Upper lobe of right lung (tissue), 1 donor: ENCODE measurements at places on chromosomes 6 and 20. TPM values are rescaled to one million over a fixed set of nuclear protein-coding genes. Genes with fewer than 3 reads are reported as not detected.

GRCh38 chr20:32960849-32961731 lies 43.1 kb downstream of the SUN5 start:
- no peaks in the 10 kb centered on the region for H3K36me3 ChIP-seq
- peak; percentile 54 for DNase-seq
- no peak overlapping the region for H3K4me3 ChIP-seq
- H3K4me1 ChIP-seq = no peaks in the 10 kb centered on the region
- H3K27me3 ChIP-seq = no peaks in the 10 kb centered on the region

GRCh38 chr6:130890521-130890971 lies 63.3 kb downstream of the SMLR1 start:
- no peak for DNase-seq
- H3K4me3 ChIP-seq = no peak overlapping the region

DNA sequence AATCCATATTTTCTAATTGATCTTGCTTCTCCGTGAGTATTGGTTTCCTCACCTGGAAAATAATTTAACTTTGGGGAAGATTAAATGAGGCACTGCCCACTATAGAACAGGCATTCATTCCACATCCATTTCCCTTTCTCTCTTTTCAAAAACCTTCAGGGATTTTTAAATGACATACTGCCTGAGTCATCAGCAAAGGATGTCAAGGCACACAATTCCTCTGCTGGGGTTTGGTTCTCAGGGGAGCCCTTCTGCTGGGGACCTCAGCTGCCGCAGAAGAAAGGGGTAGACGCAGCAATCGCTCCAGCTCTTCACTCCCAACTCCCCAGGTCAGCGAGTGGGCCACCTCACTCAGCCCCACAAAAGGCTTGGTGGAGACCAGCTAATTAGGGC lies 90.7 kb upstream of the BACH2 start:
- H3K4me3 ChIP-seq = no peak overlapping the region
- H3K4me1 ChIP-seq = no peaks in the 10 kb centered on the region
- no peak for DNase-seq

GRCh38 chr6:166667796-166668610 lies 41.0 kb upstream of the RPS6KA2 start:
- no peak overlapping the region for H3K4me3 ChIP-seq
- no peaks in the 10 kb centered on the region for H3K36me3 ChIP-seq
- peaks cover 4% of the 10 kb centered on the region for H3K4me1 ChIP-seq
- no peaks in the 10 kb centered on the region for H3K27me3 ChIP-seq
- H3K27ac ChIP-seq = no peak overlapping the region

DNA sequence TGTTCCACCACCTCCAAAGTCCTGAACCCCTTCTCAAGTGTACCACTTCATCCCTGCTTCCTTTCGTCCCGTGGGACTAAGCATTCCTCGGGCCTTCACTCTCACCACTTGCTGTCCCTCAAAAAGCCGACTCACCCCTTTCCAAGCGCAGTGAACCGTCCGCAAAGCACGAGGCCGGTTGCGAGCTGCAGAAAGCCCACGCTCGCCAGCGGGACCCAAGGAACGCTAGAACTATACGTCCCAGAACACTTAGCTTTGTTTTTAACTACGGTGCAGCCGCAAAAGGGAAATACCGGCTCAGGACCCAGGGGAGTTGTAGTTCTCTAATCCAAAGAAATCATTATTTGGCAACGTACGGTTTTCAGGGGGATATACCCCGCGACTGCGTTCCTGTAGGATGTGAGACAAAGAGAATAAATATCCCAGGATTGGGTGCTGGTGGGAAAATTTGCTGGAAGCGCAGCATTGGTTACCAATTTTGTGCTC lies 416 bp upstream of the POLR1H start:
- peak; percentile 79 for DNase-seq
- peak overlapping the region; percentile 78 for H3K4me3 ChIP-seq
- H3K4me1 ChIP-seq = peaks cover 19% of the 10 kb centered on the region
- peak overlapping the region; percentile 90 for H3K27ac ChIP-seq
- no peaks in the 10 kb centered on the region for H3K27me3 ChIP-seq

DNA sequence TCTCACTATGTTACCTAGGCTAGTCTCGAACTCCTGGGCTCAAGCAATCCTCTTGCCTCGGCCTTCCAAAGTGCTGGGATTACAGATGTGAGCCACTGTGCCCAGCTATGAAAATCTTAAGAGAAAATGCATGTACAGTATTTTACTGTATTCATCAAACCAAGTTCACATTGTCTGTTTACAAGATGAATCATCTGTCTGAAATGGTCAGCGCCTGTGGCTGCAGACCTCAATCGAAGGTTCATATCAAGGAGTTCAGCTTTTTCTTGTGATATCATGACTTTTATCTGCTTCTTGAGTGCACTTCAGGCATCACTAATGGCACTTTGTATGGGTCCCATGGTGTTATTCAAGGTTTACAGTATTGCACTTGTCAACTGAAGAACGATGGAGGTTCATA lies 155.1 kb downstream of the SLC16A10 start:
- H3K27ac ChIP-seq = no peak overlapping the region
- no peaks in the 10 kb centered on the region for H3K27me3 ChIP-seq
- DNase-seq = no peak
- H3K36me3 ChIP-seq = no peaks in the 10 kb centered on the region
- no peak overlapping the region for H3K4me3 ChIP-seq

DNA sequence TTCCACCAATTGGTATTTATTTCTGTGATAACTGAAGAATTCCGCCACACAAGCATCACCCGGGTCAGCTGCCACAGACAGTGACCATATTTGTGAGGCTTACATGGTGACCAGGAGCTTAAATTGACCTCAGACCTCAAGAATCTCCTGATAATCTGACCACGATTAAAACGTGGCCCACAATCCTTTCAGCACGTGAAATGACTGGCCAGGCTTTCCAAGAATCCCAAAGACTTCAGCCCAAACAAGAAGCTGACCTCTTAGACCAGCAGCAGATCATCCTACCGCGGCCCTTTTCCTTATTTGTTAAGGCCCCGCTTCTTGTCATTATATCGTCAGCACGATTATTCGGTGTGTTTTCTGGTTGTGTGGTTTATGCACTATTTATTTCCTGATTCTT lies 45.6 kb upstream of the CD93 start:
- no peak overlapping the region for H3K4me3 ChIP-seq
- DNase-seq = no peak
- no peaks in the 10 kb centered on the region for H3K36me3 ChIP-seq
- H3K27ac ChIP-seq = peak overlapping the region; percentile 69
- no peaks in the 10 kb centered on the region for H3K27me3 ChIP-seq

GRCh38 chr6:136123468-136123867 lies 126.6 kb downstream of the MTFR2 start:
- no peaks in the 10 kb centered on the region for H3K27me3 ChIP-seq
- DNase-seq = no peak
- H3K4me3 ChIP-seq = no peak overlapping the region
- H3K27ac ChIP-seq = no peak overlapping the region
- H3K4me1 ChIP-seq = peaks cover 5% of the 10 kb centered on the region
- H3K36me3 ChIP-seq = no peaks in the 10 kb centered on the region

- H3K4me1 ChIP-seq = no peaks in the 10 kb centered on the region
- no peaks in the 10 kb centered on the region for H3K36me3 ChIP-seq
- DNase-seq = no peak
- H3K27ac ChIP-seq = no peak overlapping the region
- H3K4me3 ChIP-seq = no peak overlapping the region
These were observed 12.3 kb upstream of the CTNNBL1 start for GRCh38 chr20:37681384-37682112.

- no peak for DNase-seq
- H3K4me3 ChIP-seq = no peak overlapping the region
- H3K36me3 ChIP-seq = no peaks in the 10 kb centered on the region
- peaks cover 8% of the 10 kb centered on the region for H3K4me1 ChIP-seq
These were observed 504.9 kb upstream of the MARCKS start for GRCh38 chr6:113352029-113352801.

- no peaks in the 10 kb centered on the region for H3K36me3 ChIP-seq
- no peaks in the 10 kb centered on the region for H3K27me3 ChIP-seq
- H3K4me1 ChIP-seq = no peaks in the 10 kb centered on the region
- no peak overlapping the region for H3K27ac ChIP-seq
These were observed 184.2 kb downstream of the PHF3 start for GRCh38 chr6:63819831-63820230.

- H3K36me3 ChIP-seq = peaks cover 12% of the 10 kb centered on the region
- no peak overlapping the region for H3K4me3 ChIP-seq
- H3K27me3 ChIP-seq = no peaks in the 10 kb centered on the region
- no peak overlapping the region for H3K27ac ChIP-seq
- H3K4me1 ChIP-seq = no peaks in the 10 kb centered on the region
These were observed 209.5 kb downstream of the KIF16B start for GRCh38 chr20:16363506-16364319.

DNA sequence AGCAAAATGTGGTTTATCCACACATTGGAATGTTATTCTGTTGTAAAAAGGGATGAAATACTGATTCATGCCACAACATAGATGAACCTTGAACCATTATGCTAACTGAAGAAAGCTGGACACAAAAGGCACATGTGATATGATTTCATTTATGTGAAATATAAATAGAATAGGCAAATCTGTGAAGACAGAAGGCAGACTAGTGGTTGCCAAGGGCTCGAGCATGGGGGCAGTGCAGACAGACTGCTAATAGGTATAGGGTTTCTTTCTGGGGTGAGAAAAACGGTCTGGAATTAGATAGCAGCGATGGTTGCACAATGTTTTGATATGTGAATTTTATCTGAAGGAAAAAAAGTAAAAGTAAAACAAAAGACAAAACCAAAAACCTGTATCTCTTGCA lies 54.6 kb upstream of the FNDC1 start:
- H3K36me3 ChIP-seq = no peaks in the 10 kb centered on the region
- no peaks in the 10 kb centered on the region for H3K27me3 ChIP-seq
- H3K27ac ChIP-seq = no peak overlapping the region
- H3K4me3 ChIP-seq = no peak overlapping the region
- DNase-seq = no peak

DNA sequence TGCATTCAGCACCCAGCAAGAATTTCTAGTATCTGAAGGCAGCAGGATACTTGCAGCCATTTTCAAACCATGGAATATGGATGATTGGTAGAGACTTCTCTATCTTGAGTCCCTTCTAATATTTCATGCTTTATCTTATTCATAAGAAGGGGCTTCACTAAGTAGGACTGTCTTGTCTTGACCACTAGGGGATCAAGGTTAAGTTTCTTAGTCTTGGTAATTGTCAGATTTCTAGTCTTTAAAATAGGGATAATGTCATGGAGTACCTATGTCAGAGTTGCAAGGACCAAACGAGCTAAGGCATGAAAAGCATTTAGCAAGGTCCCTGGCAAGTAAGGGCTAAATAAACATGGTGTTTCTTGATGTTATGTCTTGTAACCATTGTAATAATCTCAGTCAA lies 68.5 kb upstream of the ESR1 start:
- H3K36me3 ChIP-seq = no peaks in the 10 kb centered on the region
- no peak overlapping the region for H3K27ac ChIP-seq
- no peaks in the 10 kb centered on the region for H3K27me3 ChIP-seq
- no peak for DNase-seq

GRCh38 chr6:154542747-154543146 lies 32.3 kb upstream of the CNKSR3 start:
- H3K4me3 ChIP-seq = no peak overlapping the region
- no peak for DNase-seq
- H3K27me3 ChIP-seq = no peaks in the 10 kb centered on the region
- H3K36me3 ChIP-seq = no peaks in the 10 kb centered on the region

- H3K36me3 ChIP-seq = no peaks in the 10 kb centered on the region
- H3K27me3 ChIP-seq = no peaks in the 10 kb centered on the region
- no peak overlapping the region for H3K27ac ChIP-seq
These were observed 8.0 kb upstream of the UBE2J1 start for GRCh38 chr6:89360415-89360999.

DNA sequence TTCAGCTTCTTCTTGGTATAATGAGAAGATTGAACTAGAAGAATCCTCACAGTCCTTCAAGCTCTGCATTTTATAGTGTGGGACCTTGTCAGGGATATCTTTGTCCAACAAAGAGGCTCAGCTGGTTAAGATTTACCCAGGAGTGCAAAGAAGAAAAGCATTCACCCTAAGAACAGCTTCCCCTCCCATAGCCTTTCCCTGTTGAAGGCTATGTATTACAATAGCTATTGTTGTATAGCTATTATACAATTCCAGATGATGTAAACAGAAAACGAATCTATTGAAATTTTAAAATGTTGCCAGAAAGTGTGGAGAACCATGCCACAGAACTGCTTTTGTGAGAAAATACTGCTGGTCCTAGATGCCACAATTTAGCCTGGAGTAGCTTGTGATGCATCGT lies 85.5 kb upstream of the CNKSR3 start:
- no peaks in the 10 kb centered on the region for H3K36me3 ChIP-seq
- no peak for DNase-seq
- H3K4me3 ChIP-seq = no peak overlapping the region
- no peak overlapping the region for H3K27ac ChIP-seq

- H3K4me3 ChIP-seq = no peak overlapping the region
- no peak overlapping the region for H3K27ac ChIP-seq
- H3K27me3 ChIP-seq = no peaks in the 10 kb centered on the region
- H3K4me1 ChIP-seq = no peaks in the 10 kb centered on the region
- H3K36me3 ChIP-seq = no peaks in the 10 kb centered on the region
- no peak for DNase-seq
These were observed 95.1 kb downstream of the PLCB4 start for GRCh38 chr20:9163995-9164394.

DNA sequence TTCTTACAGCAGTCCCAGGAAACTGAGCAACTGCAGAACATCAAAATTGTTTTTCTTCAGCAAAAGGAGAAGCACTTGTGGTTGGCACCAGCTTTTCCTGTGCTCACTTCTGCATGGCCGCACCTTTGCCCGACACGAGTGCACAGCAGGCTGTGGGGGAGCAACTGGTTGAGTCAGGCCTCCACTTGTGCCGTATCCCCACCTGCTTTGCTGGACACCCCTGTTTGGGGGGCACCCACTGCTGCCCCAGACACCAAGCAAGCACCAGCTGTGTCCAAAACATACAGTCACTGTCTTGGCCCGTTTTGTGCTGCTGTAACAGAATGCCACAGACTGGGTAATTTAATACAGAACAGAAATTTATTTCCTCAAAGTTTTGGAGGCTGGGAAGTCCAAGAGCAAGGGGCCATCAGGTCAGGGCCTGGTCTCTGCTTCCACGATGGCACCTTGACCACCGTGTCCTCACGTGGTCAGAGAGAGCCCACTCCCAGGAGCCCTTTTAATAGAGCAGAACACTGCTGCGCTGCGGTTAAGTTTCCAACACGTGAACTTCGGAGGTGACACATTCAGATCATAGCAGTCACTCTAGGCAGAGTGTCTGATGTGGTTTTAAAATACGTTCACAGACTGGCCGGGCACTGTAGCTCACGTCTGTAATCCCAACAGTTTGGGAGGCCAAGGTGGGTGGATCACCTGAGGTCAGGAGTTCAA lies 8.7 kb upstream of the GMEB2 start:
- H3K27ac ChIP-seq = peak overlapping the region; percentile 43
- no peaks in the 10 kb centered on the region for H3K27me3 ChIP-seq
- DNase-seq = peak; percentile 73
- H3K36me3 ChIP-seq = no peaks in the 10 kb centered on the region
- no peak overlapping the region for H3K4me3 ChIP-seq

The ANGPT4 gene
- 0.81 TPM for total RNA-seq

The MUC22 gene
- total RNA-seq = not detected

The SERINC1 gene
- 246 TPM for total RNA-seq

The RAB32 gene
- 36.8 TPM for total RNA-seq

The PABPC1L gene
- total RNA-seq = 46.4 TPM
